Mesothelial cell of epicardium (in vitro differentiated cells): ENCODE measurements at places on chromosomes 4 and X. TPM values are rescaled to one million over a fixed set of nuclear protein-coding genes. Genes with fewer than 3 reads are reported as not detected.

WDR19 gene
- total RNA-seq, result 54.6 to 65.0 TPM (median 55.7 TPM) in 3 replicates

GRCh38 chr4:61996943-61997342, 796.8 kb downstream of the ADGRL3 start:
- DNase-seq, result no peak

- no peak for DNase-seq
Observed at GRCh38 chr4:105714071-105714521, 5.5 kb downstream of the GSTCD start.

DNA sequence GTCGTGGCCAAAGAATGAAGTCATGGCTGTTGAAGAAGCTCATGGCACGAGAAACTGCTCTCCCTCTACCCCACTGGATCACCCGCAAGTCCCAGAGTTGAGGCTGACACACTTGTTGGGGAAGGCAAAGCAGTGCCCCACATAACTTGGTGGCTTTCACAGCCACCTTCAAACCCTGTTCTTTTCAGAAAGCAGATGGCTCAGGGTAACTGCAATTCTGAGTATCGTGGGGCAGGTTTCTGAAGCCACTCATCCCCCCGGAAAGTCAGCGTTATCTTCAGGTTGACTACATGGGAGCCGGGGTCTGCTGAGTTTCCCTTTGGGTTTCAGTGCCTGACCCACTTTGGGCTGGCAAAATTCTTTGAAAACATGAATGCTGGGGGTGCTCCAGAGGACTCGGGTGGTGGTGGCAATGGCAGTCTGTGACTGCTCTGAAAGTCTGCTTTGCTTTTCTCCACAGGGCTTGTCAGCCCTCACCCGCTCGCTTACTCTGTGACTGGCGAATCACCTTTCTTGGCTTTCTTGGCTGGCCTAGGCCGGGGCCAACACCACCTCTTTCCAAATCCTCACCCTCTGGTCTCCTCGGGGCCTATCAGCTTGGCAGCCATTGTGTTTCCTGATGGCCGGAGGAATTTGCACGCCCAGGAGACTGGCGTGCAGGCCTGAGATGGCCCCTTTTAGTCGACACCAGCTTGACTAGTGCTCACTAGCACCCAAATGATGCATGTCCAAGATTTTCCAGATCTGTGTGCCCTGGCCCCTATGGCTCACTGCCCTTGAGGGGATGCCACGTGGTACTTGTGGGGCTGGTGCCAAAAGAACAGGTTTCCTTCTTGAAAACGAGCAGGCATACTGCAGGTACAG, 7.3 kb downstream of the PPP1R3F start:
- DNase-seq, result no peak

DNA sequence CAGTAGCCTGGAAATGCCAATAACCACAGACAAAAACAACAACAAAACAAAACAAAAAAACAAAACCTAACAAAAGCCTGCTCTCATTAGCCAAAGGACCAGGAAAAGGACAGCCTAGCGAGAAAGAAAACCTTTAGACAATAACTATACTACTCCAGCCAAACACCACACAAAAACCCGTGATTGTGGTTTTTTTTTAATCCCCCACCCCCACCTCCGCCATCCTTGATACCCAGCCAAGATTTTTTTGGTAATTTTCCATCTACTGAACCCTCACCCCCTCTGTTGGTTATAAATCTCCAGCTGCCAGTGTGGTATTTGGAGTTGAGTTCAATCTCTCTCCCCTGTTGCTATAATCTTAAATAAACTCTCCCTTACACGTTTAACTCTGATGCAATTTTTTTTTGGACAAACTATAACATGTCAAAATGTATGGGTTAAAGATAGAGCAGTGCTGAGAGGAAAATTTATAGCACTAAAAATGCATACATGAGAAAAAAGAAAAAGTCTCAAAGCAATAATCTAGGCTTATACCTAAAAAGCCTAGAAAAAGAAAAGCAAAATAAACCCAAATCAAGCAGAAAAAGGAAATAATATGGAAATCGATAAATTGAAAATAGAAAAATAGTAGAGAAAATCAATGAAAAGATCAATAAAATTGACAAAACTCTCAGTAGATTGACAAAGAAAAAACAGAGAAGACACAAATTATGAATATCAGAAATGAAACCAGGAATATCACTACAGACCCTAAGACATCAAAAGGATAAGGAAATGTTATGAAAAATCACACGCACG, 83.7 kb downstream of the NAT8L start:
- DNase-seq, result no peak

SPANXN4 gene
- total RNA-seq, result not detected in 3 replicates

- no peak for DNase-seq
Observed at GRCh38 chrX:139559383-139560042, 29.0 kb downstream of the F9 start.
